ENCODE measurements at places on chromosomes 5 and 9.

DNA sequence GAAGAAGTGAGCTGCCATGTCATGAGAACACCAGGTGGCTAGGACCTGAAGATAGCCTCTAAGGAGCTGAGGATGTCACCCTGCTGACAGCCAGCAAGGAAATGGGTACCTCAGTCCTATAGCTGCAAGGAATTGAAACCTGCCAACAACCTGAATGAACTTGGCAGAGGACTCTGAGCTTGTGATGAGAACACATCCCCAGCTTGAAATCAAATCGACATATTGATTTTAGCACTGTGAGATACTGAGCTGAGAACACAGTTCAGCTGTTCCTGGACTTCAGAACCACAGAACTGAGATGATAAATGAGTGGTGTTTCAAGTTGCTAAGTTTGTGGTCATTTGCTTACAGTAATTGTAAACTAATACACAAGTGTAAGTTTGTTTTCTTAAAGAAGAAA is 5.5 kb upstream of the RASEF start:
- no peak for DNase-seq

DNA sequence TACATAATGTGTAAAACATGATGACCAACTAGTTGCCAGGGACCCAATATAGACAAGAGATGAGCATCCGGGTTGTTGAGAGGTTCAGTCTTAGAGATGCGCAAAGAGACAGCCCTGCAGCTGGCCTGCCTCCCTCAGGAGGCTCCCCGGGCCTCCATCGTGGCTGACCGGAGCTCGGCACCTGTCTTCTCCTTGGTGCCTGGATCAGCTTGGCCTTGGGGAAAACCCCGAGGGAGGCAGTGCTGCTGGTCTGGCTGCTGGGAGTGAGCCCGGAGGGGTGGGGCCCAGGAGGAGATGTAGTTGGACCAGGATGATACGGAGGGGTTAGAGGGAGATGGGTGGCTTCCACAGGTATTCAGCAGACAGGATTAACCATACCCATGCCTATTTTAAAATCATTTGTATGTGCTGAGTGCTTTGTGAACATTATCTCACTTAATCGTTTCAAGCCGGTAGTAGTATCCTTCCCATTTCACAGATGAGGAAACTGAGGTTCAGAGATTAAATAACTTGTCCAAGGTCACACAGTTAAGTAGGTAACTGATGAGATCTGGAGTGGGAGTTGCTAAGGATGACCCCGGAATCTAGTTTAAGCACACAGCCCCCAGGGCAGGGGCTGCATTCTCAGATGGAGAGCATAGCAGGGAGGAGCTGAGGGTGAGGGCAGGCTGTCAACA is 173.8 kb downstream of the COL23A1 start:
- DNase-seq: no peak

- DNase-seq: no peak
Observed at GRCh38 chr5:147869112-147869511, 9.4 kb upstream of the SCGB3A2 start.

- DNase-seq: no peak
Observed at GRCh38 chr9:16848179-16848578, 22.3 kb downstream of the BNC2 start.

- DNase-seq: no peak
Observed at GRCh38 chr5:54080831-54081230, 229.5 kb downstream of the ARL15 start.

DNA sequence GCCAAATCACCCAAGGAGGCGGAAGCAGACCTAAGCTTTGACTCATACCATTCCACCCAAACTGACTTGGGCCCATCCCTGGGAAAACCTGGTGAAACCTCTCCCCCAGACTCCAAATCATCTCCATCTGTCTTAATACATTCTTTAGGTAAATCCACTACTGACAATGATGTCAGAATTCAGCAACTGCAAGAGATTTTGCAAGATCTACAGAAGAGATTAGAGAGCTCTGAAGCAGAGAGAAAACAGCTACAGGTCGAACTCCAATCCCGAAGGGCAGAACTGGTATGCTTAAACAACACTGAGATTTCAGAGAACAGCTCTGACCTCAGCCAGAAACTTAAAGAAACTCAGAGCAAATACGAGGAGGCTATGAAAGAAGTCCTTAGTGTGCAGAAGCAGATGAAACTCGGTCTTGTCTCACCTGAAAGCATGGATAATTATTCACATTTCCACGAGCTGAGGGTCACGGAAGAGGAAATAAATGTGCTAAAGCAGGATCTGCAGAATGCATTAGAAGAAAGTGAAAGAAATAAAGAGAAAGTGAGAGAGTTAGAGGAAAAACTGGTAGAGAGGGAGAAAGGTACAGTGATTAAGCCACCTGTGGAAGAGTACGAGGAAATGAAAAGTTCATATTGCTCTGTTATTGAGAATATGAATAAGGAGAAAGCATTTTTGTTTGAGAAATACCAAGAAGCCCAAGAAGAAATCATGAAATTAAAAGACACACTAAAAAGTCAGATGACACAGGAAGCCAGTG is 15.8 kb upstream of the TTC23L start:
- DNase-seq: no peak

DNA sequence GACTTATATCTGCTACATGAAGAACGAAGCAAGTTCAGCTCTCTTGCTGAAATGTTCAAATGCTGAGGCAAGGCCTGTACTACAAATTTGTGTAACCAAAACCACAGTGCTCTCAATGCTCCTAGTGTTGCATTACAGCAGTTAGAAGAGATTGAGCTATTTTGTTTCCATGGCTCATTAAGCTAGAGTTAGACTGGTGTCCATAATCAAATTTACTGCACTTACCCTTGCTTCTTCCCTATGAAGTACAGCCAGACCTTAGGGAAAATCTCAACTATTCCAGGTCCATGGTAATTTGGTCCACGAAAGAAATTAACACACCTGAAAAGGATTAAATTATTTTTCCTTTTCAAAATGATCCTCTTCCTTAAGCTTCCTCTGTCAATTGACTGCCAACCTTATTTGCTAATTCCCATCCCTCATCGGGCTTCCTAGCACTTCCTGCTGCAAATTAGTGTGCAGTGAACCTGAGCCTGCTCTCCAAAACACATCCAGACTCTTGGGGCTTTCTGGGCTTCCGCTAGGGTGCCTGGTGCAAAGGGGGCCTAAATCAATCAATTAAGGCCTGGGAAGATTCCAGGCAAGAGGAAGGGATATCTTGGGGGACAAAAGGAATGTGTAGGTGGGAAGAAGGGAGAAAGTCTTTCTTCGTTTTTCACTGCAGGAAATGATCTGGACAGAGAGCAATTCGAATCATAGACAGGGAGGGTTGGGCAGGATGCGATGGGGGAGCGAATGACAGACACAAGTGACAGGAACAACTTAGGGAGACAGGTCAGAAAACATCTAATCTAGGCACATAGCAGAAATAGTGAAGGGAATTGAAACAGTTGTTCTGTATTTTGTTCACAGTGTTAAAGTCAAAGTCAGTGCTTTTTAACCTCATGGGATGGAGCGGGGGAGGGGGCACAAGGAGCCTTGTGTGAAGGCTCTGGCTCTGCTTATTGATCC is 542.4 kb downstream of the RAB3C start:
- no peak for DNase-seq

- no peak for DNase-seq
Observed at GRCh38 chr5:122219436-122220166, 90.3 kb downstream of the ZNF474 start.

- DNase-seq: no peak
Observed at GRCh38 chr9:78437806-78438205, 140.9 kb downstream of the PSAT1 start.

GRCh38 chr9:83454076-83454475 is 84.1 kb downstream of the FRMD3 start:
- no peak for DNase-seq

GRCh38 chr9:36862206-36863145 is 171.6 kb downstream of the PAX5 start:
- DNase-seq: no peak

DNA sequence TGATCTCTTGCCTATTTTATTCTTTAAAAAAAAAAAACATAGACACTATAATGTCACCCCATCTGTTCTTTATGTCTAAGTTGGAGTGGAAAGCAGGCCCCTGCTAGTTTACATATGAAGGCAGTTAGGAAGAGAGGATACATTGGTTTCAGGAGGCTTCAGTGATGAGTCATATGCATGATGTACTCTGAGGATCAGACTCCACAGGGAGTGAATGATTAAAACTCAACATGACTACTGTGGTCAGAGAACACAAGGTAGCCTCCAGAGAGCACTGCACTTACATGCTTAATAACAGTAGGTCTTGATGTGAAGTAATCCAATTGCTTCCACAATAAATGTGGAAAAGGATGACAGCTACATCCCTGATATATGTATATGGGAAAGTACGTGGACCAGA is 22.7 kb upstream of the FSTL4 start:
- DNase-seq: no peak

- no peak for DNase-seq
Observed at GRCh38 chr5:96387616-96388015, 45.4 kb downstream of the PCSK1 start.

DNA sequence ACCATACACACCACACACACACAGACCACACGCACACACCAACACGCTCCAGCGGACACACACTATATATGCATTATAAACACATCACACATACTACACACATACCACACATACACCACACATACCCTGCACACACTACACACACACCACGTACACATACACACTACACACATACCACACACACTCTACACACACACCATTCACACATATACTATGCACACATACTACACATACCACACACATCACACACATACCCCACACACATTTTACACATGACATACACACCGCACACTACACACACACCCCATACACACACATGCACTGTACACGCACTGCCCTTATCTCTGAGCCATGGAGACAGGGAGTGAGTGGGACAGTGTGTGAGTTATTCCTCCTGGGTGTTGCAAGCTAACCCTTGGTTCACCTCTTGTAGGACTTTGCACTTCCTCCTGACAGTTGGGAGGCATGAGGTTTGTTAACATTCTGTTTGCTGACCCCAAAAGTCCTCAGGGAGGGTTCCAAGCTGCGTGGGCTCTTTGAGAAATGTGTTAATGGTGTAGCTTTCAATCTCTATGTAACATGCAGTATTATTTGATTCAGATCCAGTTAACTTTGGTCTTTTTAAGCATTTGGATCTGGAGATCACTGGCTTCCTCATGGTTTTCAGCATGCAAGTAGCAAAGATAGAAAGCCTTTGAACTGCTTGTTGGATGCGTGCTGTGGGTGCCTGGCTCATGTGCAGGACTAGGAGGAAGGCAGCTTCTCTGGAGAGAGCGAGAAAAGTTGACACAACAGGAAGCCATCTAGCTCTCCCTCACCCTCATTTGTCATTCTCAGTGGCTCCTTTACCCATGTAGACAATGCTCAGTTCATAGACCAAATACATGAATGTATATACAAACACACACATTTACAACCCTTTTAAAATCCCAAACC is 13.7 kb downstream of the IL31RA start:
- DNase-seq: no peak

DNA sequence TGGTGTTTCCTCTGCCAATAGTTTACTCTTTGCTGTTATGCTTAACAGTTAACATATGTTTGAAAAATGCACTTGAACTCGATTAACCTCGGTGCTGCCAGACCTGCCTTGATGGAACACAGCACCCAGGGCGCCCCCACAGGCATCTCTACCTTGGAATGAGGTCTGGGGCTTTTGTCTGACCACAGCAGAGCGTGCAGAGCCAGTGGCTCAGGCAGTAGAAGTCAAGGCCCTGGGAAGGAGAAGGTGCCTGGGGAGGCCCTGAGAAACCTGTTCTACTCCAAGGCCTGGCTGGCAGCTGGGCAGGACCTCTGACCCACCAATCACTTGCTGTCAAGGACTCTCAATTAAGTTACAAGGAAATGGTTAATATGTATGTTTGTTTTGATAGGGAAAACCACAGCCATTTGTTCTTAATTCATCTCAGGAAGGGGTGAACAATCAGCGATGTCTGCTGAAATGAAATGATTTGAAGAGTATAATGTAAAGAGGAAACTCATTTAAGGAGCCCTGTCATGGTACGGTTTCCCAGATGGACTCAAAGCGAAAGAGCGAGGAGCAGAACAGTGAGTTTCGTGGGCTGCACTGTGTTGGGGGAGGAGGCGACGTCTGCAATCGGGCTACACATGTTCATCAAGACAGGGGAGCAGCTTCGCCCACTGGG is 21.9 kb downstream of the MACROH2A1 start:
- DNase-seq: no peak

- DNase-seq: no peak
Observed at GRCh38 chr5:156476158-156476551, 149.2 kb downstream of the SGCD start.

- no peak for DNase-seq
Observed at GRCh38 chr5:21142791-21143190, 1154.8 kb upstream of the CDH18 start.

DNA sequence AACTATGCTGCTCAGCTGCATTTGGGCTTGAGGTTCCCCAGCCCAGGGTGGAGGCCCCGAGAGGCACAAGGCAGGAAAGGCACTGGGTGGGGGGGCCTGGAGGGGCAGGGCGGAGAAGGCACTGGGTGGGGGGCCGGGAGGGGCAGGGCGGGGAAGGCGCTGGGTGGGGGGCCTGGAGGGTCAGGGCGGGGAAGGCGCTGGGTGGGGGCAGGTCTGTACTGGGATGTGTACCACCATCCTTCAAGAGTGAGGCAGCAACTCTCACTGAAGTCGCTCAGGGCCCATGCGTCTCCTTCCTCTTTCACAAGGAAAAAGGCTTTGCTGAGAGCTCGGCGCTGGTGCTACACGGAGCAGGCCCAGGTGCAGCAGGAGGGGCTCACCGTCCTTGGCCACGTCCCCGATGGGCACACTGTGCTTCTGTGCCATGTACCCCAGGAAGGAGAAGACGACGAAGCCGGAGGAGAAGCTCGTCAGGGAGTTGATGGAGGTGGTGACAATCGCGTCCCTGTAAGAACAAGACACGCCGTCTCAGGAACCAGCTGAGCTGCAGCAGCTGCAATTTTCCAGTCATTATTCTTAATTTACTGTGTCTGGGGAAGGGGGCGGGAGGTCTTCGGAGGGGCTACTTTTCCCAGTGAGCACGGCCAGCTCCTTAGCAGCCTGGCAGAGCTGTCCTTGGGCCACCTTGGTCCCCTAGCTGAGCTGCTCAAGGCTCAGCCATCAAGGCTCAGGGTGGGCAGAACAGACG is 30.8 kb downstream of the SLC6A3 start:
- no peak for DNase-seq

GRCh38 chr9:134204041-134204440 is 39.7 kb upstream of the RNU6ATAC start:
- peak; percentile 45 for DNase-seq

- DNase-seq: no peak
Observed at GRCh38 chr5:4366628-4367027, 771.0 kb downstream of the IRX1 start.

- DNase-seq: no peak
Observed at GRCh38 chr9:129124506-129125069, 13.4 kb downstream of the PTPA start.

Measured in left lobe of liver (tissue), 2 donors.